ENCODE measurements at places on chromosomes 1 and 21.

- DNase-seq: no peak
Measured at GRCh38 chr1:223500560-223501425, 107.6 kb downstream of the CCDC185 start.

- DNase-seq: no peak
Measured at GRCh38 chr1:205353191-205353590, 3.5 kb downstream of the KLHDC8A start.

DNA sequence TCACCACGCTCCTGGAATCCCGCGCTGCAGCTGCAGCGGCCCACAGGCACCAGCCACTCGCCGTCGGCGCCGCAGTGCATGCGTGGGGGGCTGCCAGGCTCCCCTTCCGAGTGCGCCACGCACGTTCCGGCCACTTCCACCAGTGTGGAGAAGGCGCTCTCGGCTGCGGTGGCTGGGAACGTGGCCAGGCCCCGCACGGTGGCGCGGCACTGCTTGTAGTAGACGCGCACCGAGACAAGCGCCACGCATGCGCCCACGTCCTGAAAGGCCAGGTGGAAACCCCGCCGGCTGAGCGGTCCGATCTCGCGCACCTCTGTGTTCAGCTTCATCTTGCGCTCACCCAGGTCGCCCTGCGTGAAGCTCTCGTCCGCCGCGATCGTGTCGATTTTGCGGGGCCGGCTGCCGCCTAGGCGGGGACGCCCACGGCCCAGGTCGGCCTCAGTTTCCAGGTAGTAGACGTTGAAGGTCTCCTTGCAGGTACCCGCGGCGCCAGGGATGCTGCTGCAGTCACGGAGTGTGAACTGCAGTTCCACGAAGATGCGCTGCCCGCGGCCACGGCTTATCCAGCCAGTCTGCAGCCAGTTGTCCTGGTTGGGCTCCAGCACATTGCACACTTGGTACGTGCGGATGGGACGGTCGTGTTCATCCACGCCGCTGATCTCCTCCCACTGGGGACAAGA is 3.4 kb downstream of the EPHA10 start:
- no peak for DNase-seq

DNA sequence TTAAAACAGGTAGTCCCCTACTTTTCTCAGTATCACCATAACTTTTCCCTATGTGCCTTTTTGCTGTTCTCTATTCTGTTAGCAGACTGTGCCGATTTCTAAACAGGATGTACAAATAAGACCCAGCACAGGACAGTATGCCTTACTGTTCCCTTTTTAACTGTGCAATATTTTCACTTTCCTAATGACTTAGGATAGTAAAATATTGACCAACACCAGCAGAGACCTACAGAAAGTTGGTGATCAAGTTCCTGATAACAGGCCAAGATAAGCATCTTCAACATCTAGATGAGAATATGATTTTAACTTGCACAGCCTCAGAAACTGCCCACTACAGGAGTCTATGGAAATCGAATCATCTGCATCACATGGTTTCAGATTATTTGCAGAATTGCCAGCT is 42.0 kb downstream of the ADSS2 start:
- DNase-seq: no peak

DNA sequence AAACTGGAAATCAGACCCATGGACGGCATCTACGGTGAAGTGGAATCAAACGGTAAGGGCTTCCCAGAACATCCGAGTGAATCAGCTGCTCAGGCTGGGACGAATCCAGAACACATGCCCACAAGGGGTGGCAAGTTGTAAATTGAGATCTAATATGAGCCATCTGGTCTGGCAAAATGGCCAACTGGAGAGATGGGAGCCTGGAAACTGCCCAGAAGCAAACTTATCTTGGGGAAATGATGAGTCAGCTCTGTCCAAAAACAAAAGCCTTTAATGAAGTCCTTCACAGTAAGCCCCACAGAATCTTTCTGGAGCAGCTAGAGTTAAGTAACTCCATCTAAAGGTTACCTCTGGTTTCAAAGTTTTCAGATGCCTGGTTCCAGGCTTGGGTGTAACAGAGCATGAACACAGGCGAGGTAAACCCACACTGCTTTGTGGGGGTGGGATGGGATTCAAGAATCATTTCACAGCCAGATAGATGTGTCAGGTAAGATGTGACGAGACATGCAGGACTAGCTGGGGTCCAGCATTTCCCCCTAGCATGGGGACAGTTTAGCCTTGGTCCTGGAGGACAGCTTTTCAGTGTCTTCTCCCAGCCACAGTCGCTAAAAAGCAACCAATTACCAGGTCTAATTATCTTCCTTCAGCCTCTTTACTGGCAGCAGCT is 10.5 kb upstream of the SRP9 start:
- DNase-seq: no peak

- DNase-seq: no peak
Measured at GRCh38 chr1:56150441-56151215, 428.7 kb downstream of the PLPP3 start.

- no peak for DNase-seq
Measured at GRCh38 chr1:12415038-12415466, 185.2 kb downstream of the VPS13D start.

DNA sequence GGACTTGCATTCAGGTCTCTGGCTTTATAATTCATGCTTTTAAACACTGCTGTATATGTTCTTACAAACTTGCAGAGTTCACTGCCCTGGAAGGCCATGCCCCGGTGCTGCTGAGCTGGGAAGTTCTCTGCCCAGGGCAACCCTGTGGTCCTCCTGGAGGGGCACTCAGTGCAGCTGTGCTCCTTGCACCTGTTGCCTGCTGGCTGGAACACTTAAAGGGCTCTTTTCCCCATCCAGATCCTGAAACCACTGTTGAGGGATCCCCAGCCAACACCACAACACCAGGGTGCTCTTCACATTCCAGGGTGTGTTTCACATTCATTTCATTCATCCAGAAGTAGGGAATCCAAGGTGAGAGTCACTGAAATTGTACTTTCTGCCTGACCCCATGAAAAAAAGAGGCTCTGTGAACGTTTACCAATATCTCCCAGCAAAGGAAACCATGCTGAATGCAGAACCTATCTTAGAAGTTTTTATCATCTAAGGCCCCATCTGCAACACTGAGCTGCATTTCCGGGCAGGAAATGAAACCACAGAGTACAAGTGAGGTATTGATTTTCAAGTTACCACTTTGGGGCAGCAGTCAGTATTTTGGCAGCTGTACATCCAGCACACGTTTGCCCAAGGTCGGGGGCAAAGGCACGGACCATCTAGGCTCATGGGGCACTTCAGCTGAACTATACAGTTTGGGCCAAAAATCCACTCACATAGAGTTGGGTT is 16.4 kb upstream of the KIAA0040 start:
- no peak for DNase-seq

- DNase-seq: no peak
Measured at GRCh38 chr21:35635261-35635660, 425.1 kb downstream of the SETD4 start.

DNA sequence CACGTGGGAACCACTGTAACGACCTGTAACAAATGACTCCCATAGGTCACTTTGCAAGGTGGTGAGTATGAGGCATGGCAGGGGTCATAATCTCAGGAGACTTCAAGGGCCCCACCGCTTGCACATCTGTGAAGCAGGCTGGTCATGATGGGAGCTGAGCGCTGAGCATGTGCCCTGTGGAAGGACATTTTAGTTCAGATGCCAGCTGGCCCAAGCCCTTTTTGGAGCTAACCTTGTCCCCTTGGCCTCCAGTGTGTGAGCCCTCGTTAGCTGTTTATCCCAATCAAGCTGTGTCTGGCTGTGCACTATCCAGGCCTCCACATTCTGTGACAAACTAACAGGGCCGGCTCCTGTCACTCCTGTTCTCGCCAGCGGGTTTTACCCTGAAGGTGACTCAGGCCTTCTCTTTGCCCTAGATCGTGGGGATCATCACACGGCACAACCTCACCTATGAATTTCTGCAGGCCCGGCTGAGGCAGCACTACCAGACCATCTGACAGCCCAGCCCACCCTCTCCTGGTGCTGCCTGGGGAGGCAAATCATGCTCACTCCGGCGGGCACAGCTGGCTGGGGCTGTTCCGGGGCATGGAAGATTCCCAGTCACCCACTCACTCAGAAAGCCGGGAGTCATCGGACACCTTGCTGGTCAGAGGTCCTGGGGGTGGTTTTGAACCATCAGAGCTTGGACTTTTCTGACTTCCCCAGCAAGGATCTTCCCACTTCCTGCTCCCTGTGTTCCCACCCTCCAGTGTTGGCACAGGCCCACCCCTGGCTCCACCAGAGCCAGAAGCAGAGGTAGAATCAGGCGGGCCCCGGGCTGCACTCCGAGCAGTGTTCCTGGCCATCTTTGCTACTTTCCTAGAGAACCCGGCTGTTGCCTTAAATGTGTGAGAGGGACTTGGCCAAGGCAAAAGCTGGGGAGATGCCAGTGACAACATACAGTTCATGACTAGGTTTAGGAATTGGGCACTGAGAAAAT is 7.6 kb downstream of the NPPA start:
- DNase-seq: no peak

- DNase-seq: no peak
Measured at GRCh38 chr1:185151215-185151614, 5.5 kb downstream of the TRMT1L start.

DNA sequence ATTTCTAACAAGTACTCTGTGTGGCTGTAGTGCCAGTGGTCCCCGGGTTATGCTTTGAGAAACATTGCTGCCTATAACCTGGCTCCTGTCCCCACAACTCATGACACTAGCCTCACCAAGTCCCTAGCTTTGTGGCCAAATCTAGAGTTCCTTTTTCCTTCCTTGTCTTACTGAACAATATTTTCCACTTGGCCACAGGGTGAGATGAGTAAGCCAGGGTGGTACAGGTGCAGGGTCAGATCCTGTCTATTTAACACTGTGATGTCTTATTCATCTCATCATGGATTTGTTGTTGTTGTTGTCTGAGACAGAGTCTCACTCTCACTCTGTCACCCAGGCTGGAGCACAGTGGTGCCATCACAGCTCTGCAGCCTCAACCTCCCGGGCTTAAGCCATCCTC is 18.6 kb downstream of the ARMH1 start:
- no peak for DNase-seq

DNA sequence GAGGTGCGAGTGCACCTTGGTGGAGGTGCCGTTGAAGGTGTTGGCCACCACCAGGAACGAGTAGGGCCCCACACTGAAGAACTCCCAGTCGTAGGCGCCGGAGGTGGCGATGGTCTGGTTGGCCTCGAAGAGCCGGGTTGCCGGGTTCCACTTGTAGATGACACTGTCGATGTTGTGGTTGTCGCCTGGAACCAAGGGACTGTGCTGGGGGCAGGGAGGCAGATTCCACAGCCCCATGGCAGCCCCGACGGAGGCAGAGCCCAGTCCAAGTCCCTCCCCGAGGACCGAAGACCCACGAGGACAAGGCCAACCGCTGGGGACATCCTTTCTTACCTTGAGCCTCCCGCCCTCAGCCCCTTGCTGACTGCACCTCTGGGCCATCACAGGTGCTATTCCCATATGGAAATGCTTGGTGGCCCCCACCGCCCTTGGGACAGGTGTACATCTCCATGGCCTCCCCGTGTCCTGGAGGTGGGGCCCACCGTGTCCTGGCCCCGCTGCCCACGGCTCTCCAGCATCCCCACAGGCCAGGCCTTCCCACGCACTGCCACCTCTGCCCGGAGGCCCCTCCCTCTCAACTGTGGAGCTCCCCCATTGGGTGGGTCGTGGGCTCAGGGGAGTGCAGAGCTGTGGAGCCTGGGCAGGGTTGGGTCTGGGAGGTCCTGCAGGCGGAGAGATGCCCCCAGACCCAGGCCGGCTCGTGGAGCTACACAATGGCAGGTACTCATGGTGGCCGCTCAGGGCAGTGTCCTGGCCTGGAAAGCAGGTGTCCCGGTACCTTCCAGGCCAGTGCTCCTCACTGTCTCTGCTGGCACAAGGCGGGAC is 17.9 kb downstream of the KRTAP10-1 start:
- no peak for DNase-seq

DNA sequence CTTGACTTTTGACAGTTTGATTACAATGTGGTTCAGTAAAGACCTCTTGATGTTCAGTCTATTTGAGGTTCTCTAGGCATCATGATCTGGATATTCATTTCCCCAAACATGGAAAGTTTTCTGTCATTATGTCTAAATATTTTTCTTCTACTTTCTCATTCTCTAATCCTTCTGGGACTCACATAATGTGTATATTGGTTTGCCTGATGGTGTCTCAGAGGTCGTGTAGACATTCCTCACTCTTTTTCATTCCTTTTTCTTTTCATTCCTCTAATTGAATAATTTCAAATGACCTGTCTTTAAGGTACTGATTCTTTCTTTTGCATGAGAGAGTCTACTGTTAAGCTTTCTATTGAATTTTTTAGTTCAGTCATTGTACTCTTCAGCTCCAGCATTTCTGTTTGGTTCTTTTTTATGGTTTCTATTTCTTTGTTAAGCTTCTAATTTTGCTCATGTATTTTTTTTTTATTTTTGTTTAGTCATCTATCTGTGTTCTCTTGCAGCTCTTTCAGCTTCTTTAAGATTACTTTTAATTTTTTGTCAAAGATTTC is 158.4 kb downstream of the GDAP2 start:
- DNase-seq: no peak

DNA sequence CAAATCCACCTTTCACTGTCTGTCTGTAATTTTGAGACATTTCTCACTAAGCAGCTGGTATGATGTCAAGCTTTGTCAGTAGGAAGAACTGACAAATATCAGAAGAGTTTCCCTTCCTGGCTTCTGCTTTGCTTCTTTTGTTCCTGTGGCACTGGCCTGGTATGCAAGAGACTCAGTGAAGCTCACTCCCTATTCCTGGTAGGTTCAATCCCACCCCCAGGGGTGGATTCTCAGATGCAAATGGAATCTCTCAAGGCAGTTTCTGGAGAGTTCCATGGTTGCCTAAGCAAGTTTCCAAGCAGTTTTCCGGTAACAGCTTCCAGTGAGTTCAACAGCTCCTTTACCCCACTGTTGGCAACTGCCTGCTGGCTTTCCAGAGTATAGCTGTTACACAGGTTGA is 683.4 kb downstream of the PTPRC start:
- DNase-seq: no peak
